ENCODE measurements at places on chromosomes 2 and 18.

DNA sequence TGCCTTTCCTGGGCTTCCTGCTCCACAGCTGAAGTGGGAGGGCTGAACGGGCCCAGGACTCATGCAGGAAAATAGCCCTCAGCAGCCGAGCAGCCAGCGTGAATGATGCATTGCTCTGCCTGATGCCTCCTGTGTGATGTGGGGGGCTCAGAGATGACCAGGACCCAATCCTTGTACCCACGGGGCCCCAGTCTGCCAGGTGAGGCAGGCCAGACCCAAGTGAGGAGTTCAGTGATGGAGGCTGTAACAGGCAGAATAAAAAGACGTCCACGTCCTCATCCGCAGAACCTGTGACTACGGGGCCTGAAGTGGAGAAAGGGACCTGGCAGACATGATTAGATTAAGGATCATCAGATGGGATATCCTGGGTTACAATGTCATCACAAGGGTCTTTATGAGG, 194.9 kb upstream of the HDAC4 start:
- DNase-seq: no peak

DNA sequence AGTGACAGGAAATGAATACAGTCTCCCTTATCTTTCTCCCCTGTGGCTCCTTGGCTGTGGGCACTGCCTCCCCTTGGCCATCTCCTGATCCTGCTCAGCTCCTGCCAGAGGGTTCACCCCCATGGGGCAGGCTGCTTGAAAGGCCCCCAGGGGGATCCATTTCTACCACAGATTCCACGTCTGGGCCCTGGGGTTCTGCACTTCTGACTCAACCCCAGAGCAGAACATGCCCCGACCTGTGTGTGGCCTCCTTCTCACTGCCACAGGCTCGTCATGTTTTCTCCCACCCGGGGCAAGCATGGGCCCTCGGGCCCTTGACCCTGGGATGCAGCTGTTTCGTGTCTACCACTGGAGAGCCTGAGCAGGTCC, 122.2 kb downstream of the ACKR3 start:
- no peak for DNase-seq

- DNase-seq: no peak
Observed at GRCh38 chr2:4628998-4629501, 925.7 kb downstream of the DCDC2C start.

- DNase-seq: no peak
Observed at GRCh38 chr18:12451428-12451827, 43.7 kb downstream of the PRELID3A start.

- DNase-seq: no peak
Observed at GRCh38 chr2:213166109-213166508, 14.7 kb upstream of the IKZF2 start.

GRCh38 chr2:102278720-102279390, 32.5 kb upstream of the IL1RL1 start:
- DNase-seq: no peak

- no peak for DNase-seq
Observed at GRCh38 chr2:173030561-173031490, 44.8 kb upstream of the MAP3K20 start.

DNA sequence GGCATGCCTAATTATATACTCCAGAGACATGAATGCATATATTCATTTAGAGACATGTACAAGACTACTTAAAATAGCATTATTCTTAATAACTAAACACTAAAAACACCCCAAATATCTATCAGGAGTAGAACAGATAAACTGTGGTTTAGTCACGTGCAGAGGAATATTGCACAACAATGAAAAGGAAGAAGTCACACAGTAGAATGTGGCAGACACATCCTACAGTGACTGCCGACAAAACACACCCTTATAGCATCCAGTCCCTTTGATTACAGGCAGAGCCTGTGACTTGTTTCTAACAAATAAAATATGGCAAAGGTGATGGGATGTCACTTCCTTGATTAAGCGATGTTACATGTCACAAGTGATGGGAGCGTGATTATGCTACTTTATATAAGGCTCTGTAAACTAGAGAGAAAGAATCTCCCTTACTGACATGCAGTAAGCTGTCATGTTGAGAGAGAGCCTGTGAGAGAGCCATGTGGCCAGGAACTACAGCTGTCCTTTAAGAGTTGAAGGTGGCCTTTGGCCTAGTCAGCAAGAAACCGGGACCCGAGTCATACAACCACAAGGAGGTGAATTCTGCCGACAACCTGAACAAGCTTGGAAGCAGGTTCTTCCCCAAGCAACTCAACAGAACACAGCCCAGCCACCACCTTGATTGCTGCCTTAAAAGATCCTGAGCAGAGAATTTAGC, 39.1 kb upstream of the LGALSL start:
- DNase-seq: no peak

GRCh38 chr18:23307567-23308295, 145.4 kb upstream of the RIOK3 start:
- no peak for DNase-seq

All from NCI-H2029 (cell line).